CD4-positive, alpha-beta T cell treated with Interleukin-1 beta for 1 hour (primary cell): ENCODE measurements at places on chromosomes 3 and 15.

DNA sequence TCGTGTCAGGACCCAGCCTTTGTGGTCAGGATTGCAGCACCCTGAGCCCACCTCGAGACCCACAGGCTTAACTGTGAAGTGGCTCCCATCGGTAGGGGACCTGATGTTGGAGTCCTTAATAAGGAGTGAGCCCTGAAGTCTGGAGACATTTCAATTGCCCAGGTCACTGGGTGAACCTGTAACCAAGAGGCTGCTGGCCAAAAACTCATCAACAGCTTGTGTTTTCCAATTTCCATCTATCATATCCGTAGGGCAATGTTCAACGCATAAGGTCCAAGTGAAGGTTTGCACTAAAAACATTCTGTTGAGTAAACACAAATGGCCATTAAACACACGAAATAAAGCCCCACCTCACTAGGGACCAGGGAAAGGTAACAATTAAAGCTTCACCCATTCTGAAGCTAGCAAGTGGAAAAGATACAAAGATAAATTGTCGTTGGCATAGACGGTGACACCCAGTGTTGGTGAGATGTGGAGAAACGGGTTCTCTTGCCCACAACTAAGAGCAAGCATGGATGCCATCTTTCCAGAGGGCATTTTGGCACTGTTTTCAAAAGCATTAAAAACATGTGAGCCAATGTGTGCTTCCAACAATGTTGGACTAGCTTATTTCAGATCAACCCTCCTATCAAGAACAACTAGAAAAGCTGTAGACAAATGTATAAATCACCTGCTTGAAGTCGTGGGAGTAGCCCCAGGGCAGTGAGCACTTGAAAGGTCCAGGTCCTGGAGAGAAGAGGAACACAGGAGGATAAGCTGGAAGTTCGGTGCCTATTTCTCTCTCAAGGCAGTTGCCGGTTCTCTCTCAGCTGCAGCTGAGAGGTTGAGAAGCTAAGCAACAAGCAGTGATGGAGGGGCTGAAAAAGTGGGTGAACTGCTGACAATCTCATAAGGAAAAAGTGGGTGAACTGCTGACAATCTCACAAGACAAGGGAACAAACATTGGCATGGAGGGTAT, 56.3 kb upstream of the PCSK6 start:
- DNase-seq: no peak

DNA sequence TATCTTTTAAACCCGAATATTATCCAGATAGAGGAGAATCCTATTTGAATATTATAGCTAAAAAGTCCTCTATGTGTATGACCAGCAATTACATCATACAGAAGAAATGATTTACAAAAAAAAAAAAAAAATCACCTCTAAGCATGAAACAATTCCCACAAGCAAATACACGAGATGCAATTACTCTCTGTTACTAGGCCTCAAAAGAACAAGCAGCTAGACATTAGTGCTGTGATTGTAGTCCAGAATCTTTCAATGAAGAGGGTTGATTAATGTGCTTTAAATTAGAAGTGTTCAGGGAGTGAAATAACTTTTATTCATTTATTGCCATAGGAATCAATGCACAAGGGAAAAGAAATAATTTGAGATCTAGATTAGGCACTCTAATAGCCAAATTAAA, 1379.5 kb upstream of the GBE1 start:
- no peak for DNase-seq

- no peak for DNase-seq
These were observed 20.7 kb upstream of the PPP2R3A start for GRCh38 chr3:135944831-135945230.

- DNase-seq: no peak
These were observed 1.9 kb downstream of the SPINT1 start for GRCh38 chr15:40845511-40846284.

DNA sequence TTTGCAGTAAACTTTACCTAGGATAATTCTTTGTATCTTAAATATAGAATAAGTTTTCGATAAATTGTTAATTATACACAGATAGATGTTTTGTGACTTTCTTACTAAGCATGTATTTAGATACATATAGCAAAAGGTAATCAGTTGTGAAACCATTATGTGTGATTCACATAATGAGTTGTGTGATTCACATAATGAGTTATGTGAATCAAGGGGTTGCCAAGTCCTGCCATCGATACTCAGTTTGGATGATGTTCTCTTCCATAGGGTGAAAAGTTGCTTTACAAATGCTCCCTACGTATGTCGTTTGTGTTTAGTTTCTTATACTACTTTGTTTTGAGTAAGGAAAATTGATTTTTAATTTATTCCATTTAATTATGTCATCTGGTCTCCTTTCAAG, 682.1 kb downstream of the MECOM start:
- DNase-seq: no peak

DNA sequence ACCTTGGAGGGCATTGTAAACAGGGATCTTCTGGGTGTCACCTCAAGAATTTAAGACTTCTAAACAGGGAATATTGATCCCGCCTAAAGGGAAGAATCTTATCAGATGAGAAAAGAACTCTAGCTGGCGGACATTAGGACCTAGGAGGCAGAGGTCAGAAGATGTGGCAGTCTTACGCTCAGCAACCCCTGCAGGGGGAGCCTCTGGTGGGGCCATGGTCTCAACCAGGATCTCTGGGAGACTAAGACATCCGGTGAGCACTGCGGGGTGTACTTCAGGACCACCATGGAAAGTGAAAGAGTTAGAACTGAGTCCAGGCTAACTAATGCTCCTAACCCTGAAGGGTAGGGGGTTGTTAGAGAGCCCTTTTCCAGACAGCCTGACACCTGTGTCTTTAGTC, 295.2 kb downstream of the VGLL3 start:
- DNase-seq: no peak

DNA sequence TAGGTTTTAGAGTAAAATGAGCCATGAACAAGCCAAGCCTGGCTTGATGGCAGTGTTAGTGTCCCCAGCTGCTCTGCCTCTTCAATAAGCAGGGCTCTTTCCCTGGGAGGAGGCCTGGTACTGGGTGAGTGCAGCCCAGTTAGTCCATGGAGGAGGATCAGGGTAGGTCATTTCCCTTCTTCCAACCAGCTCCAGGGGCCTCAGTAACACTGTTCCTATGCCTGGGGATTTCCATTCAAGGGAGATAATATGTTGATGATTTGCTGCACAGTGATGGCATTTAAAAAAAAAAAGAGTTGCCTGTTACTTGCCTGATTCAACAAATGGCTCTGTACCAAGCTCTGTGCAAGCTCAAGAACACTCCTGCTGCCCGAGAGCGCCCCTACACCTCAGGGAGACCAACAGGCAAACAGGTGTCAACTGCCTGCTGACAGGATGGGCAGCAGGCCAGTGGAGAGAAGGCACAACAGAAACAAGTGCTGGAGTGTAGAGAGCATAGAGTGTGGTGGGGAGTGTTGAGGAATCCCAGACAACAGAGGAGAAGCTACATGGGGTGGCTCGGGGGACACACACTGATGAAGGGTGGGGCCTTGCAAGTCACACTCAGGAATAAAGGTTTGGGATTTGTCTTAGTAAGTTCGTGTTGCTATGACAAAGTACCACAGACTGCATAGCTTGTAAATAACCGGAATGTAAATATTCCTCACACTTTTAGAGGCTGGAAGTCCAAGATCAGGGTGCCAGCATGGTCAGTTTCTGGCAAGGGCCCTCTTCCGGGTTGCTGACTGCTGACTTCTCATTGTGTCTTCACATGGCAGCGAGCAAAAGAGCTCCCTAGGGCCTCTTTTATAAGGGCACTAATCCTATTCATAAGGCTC, 78.6 kb upstream of the PXYLP1 start:
- no peak for DNase-seq

DNA sequence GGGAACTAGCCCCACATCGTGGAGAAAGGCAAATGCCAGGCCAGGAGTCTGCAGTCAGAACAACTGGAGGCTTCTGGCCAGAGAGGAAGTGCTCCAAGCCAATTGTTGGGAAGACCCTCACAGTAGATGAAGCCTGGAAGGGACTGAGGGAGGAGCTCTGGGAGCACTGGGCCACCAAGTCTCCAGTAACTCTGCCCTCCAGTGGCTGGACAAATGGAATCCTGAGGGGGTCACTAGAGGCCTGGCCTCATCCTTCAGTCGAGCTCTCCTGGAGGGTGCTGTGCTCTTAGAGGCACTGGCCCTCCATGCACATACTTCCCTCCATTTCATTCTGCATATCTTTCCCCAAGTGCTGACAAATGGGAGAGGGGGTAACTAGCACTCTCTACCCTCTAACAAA, 103.0 kb downstream of the MYLK start:
- DNase-seq: no peak

DNA sequence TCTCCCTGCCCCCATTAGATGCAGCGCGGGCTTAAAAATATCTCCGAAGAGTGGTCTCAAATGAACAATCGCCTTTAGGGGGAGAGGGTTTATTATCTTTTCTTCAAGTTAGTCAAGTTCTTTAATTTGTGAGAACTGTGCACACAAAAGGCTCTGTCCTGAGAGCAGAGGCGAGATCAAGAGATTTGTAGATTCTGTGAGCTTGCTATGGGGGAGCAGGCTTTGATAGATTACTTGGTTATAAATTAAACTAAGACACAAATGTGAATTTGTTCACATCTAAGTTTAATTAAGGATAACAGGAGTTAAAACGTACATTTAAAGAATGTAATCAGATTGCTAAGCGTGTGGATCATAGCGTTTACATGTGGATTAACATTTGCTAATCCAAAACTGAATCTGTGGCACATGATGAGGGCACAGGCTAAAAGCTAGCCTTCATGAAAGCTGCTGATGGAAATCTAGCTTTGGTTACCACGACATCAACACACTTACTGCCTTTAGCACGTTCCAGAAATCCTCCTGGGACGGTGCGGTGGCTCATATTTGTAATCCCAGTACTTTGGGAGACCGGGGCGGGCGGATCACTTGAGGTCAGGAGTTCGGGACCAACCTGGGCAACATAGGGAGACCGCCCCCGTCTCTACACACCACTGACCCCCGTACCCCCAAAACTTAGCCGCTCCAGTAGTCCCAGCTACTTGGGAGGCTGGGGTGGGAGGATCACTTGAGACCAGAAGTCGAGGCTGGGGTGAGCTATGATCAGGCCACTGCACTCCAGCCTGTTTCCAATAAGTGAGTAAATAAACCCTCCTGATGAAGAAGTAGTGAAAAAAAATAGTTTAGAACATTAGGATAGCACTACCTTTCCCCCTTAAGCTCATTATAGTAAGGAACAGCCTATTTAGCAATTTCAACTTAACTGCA, 1.0 kb upstream of the PRTG start:
- DNase-seq: no peak

- no peak for DNase-seq
These were observed 4.7 kb upstream of the P2RY1 start for GRCh38 chr3:152830245-152830644.

- DNase-seq: no peak
These were observed 48.9 kb downstream of the RFTN1 start for GRCh38 chr3:16464511-16465148.

DNA sequence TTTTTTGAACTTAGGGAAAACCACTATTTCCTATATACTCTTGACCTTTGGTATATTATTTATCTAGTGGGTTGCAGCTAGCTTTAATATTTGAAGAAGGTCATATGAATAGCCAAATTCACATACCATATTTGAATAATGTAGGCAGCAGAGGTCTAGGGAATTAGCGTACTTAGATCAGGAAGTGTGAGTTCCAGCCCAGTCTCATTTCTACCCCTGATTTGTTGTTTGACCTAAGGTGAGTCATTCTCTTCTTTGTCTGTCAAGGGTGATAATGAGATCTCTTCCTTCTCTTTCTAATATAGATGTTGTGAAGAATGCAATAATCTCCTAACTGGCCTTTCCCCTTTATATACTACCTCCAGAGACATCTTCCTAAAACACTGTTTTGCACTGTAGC, 36.6 kb upstream of the ZPLD1 start:
- no peak for DNase-seq

DNA sequence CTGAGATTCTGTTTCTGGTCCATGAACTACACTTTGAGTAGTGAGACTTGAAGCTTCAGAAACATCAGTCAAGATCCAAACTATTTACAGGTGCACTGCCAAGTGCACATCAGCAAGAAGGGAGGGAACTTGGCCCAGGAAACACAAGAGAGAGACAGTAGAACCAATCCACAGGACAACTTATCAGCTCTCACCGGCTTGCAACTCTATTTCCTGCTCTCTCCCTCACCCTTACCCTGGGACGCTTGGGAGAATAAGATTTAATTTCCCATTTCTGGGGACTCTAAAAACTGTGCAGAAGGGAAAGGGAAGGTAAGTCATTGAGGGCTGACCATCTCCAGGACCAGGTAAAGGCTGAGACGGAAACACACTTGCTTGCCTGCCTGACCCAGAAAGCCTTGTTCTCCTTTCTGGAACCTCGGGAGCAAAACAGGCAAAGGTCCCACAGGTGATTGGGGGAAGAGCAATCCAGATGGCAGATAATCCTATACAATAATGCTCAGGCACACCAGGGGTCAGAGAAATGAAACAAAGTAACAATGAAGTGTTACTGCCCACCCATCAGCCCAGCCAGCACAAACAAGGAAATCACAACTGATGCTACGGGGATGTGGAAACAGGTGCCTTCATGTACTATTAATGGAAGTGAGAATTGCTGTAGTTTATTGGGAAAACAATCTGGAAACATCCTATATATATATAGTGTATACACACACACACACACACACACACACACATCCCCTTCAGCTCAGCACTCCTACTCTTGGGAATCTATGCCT, 154.4 kb downstream of the XXYLT1 start:
- no peak for DNase-seq

- no peak for DNase-seq
These were observed 341.7 kb downstream of the PTPRG start for GRCh38 chr3:61903074-61903473.

DNA sequence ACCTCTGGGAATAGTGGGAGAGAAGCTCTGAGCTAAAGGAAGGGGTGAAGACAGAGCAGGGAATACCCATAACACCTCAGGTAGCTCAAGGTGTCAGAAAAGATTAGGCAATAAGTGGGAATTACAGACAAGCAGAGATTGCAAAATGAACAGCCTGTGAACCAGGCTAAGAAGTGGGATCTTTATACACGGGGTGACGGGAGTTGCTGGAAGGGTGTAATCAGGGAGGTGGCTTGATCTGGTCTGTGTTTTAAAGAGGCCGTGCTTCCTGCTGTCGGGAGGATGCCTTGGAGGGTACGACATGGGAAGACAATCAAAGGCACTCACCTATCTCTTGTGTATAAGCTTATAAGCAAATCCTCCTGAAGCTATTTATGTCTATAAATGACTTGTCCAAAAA, 216.3 kb downstream of the CLSTN2 start:
- DNase-seq: no peak

GRCh38 chr15:56242576-56243162, 1.0 kb downstream of the RFX7 start:
- no peak for DNase-seq

DNA sequence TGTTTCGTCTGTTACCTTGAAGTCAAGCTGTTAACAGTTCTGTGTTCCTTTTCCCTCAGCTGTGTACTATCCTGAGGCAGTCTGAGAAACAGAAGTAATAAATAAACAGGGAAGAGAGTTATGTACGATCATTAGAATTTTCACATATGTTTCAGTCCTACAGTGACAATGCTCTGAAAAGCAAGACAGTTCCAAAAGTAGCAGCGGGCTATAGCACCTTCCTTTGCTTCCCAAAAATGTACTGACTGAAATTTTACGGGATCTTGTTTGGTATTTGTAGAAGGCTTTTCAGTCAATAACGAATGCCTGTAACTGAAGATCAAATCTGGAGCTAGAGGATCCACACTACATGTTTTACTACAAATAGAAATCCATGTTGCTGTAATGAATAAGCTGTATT, 428.1 kb downstream of the PYDC2 start:
- no peak for DNase-seq
